Activated CD8-positive, alpha-beta memory T cell treated with anti-CD3 and anti-CD28 coated beads for 1 hour (primary cell): ENCODE measurements at places on chromosomes 13 and 19.

DNA sequence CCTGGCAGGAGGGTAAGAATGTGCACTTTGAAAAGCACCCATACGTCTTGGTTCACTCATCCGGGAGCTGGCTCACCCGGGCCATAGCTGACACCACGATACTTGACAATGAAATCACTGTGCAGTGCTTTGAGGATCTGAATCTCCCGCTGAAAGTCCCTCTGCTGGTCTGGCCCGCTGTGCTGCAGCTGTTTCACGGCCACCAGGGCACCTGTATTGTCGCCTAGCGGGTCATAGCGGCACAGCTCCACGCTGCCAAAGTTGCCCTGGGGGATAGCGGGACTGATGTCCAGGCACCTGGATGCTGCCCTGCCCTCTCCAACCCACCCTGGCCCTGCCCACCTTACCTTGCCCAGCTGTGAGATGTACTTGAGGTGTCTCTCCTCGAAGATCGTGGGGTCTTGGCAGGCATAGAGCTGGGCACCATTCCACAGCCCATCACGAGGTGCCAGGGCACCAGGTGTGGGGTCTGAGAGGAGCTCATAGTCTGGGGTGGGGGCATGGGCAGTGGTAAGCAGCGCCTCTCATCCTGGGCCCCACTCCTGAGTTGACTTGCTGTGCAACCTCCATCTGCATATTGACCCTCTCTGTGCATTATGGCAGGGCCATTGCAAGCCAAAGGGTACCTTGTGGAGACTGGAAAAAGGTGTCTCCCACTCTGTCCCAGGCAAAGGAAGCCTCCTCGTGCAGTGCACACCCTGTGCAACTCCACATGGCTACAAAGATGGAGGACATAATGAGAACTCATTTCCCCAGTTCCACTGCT is 11.3 kb upstream of the INSL3 start:
- DNase-seq = no peak

DNA sequence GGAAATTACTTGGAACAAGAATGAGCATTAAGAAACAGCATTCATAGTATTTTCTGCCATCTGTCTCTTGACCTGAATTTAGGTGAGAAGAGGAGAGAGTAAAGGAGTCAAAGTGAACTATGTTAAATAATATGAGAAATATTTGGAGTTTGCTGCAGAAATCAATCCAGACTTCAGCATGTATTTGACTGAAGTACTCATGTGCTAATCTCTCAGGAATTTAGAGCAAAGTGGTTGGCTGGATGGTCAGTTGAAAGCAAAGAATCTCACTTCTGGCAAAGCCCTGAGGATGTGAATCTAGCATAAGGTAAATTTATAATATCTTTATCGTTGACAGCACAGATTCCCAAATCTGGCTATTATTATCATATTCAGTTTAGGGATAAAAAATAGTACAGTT is 394.3 kb downstream of the PCDH17 start:
- no peak for DNase-seq

- no peak for DNase-seq
Measured at GRCh38 chr19:32890841-32891240, 21.3 kb upstream of the SLC7A9 start.

- DNase-seq = no peak
Measured at GRCh38 chr13:46522748-46523030, 30.3 kb upstream of the LRCH1 start.
